Activated CD8-positive, alpha-beta memory T cell treated with anti-CD3 and anti-CD28 coated beads for 1 hour (primary cell): ENCODE measurements at places on chromosomes 7 and 10.

DNA sequence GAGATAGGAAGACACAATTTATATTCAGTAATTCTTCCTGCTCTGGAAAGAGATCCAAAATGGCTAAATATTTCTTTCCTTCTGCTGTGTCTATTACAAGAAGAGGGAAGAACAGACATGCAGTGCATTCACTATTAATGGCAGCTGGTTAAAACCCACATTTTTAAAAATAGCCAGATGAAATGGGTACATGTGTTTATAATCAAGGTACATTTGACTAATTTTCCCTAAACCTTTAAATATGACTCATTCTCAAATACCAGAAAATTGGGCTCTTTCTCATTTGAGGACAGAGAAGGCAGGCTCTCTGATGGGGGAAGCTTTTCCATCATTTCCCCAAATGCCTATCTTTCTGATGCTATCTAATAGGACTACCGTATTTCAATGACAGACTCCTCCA is 215.7 kb upstream of the HABP2 start:
- DNase-seq = no peak

DNA sequence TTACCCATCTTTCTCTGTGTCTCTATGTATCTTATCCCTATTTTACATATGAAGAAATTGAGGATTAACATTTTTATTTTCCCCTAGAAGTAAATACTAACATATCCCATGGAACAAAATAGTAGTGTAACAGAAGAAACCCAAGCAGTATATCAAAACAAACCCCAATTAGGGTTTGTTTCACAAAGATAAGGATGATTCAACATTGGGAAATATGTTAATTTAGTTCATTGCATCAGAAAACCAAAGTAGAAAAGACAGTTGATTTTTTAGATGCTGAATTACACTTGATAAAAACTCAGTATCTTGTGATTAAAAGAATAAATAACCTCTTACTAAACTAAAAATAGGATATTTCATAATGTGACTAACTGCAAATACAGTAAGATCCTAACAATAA is 87.8 kb downstream of the GLCCI1 start:
- DNase-seq = no peak

DNA sequence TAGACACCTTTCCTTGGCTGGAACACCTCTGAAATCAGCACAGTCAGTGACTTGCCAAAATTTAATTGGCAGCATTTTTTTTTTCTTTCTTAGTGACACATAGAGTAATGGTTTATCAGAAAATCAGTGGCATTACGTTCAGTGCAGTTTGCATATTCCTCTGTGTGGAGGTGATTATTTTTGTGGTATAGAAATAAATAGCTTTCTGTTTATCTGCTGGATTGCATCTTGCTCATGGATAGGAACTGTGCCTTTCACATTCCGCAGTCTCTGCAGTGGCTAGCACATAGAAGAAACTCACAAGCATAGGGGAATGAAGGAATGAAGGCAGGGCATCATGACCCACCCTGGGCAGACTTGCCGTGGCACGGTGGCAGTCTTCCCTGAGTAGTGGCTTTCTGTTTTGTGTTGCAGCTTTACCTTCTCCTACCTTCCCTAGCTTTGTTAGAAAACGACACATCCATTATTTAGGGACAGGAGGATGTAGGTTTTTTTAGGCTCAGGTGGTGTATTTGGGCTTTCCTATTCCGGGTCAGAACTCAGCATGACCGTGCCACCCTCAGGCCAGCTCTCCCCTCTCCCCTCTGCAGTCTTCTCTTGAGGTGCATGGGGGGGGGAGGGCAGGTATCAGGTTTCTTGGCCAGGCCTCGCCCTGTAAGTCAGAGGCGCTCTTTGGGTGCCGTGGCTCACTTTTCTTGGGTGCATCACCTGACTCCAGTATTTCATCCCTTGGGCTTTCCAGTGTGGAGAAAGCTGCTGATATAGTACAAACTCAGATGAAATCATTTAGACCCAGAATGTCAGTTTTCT is 112.5 kb upstream of the GJD4 start:
- DNase-seq = no peak

DNA sequence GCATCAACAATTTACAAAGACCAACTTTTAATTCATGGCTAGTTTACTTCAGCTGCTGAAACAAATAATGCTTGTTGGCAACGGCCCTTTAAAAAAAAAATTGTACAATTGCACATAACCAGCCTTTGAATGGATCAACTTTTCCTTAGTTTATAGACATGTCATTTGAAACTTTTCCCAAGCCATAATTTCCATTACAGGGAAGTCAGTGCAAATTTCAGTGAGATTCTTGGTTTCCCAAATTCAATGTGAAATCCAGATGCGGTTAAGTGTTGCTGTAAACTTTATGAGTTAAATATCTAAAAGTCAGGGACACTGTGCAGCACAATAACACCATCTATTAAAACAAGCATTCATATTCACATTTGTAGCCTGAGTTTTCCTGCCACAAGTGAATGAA is 182.2 kb downstream of the JAZF1 start:
- DNase-seq = no peak

GRCh38 chr7:44186736-44187135 is 2.5 kb downstream of the GCK start:
- no peak for DNase-seq

- no peak for DNase-seq
These were observed 34.0 kb downstream of the BRI3 start for GRCh38 chr7:98315318-98315993.

DNA sequence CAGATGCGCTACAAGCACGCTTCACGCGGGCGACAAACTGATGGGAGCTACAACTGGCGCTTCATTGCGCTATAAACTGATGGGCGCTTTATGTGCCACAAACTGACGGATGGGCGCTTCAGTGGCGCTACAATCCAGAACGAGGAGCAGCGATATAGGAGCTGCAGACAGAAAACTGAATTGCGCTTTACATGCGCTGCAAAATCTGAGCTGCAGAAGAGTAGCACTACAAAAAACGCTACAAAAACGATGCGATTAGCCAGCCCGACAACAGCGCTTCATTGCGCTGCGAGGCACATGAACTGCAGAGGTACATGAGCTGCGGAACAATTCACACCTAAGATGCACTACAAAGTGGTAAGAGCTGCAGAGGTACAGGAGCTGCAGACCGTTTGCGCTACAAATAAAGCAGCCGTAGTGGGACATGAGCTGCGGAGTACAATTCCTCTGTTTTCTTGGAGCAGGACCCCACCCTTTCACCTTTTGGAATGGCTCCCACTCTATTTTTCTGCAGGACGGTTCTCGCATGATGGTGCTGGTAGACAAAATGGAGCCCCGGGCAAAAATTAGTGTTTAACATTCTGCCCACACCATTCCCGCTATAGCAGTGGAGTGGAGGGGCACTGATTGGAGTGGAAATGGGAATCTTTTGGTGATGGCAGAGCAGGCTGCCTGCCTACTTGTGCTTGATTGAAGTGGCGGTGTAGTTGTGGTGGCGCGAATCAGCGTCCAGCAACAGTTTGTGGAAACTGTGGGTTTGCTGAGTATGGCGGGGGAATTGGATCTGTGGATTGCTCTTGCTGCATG is 1.2 kb upstream of the SGCE start:
- DNase-seq = no peak

GRCh38 chr7:131061818-131062217 is 265.9 kb upstream of the MKLN1 start:
- no peak for DNase-seq

- no peak for DNase-seq
These were observed 151.3 kb downstream of the NEBL start for GRCh38 chr10:20745556-20746375.

DNA sequence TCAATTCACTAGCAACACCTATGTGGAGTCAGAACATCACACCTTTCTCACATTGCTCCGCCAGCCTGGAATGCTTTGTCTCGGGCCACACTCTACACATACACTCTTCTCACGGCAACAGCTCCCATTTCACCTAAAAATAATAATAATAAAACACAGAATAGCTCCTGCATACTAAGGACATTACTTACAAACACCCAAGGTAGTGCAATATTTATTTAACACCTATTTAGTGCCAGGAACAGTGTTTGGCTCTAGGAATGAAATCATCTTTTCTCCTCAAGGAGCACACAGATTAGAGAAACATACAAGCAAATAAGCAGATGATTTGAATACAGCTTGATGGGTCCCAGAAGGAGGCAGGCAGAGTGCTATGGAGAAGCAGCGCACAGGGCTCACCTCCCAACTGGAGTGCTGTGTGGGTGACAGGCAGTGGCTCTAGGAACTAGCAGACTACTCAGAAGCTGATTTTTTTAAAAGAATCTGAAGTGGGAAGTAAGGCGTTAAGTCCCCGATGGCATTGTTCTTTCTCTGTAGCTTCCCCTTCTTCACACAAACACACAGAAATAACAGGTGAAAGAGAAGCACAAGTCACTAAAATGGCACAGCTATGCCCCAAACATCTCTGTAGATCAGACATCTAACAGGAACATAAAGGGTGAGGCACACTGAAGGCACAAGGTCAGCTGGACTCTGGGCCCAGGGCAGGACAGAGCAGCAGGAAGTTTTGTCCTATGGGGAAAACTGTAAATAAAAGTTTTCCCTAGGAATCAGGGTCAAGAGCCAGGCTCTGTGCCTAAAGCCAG is 16.7 kb downstream of the USP6NL start:
- DNase-seq = no peak

DNA sequence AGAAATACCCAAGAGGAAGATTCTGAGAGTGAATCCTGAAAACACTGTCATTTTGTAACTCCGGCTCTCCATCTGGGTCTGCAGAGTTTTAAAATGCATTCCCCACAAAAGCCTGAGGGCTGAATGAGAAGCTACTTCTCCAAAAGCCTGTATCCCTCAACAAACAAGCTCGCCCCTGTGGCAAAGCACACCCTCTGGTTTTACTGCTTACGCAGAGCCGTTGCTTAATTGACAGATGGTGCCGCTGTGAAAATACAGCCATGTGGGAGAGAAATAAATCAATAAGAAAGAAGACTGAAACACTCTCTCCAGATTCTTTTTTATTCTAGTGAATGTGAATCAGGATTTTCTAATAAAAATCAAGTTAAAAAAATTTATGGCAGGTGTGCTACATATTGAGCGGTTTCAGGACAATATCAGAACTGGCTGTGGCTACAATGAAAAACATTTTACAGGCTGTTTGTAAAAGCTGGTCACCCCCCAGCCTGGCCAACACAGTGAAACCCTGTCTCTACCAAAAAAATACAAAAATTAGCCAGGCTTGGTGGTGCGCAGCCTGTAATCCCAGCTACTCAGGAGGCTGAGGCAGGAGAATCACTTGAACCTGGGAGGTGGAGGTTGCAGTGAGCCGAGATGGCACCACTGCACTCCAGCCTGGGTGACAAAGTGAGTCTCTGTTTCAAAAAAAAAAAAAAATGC is 32.5 kb downstream of the C7orf33 start:
- DNase-seq = no peak

GRCh38 chr10:131653140-131653539 is 247.7 kb upstream of the PPP2R2D start:
- DNase-seq = no peak

- peak; percentile 60 for DNase-seq
These were observed 10.7 kb downstream of the AMZ1 start for GRCh38 chr7:2698581-2699288.

DNA sequence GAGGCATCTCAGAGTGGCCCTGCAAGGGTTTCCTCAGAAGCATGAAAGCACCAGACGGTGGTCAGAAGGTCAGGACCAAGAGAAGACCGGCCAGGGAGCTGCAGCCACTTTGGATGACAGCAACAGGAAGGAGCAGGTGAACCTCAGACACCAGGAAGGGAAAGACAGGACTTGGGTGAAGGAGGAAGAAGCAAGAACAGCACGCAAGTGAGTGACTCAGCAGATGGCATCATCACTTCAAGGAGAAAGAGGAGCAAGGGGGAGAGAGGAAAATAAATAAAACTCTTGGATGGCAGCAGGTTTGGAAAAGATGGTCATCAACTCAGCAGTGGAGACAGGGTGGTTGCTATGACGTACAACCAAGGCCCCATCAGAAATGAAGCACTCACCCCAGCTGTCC is 31.6 kb downstream of the NCAPG2 start:
- DNase-seq = no peak

DNA sequence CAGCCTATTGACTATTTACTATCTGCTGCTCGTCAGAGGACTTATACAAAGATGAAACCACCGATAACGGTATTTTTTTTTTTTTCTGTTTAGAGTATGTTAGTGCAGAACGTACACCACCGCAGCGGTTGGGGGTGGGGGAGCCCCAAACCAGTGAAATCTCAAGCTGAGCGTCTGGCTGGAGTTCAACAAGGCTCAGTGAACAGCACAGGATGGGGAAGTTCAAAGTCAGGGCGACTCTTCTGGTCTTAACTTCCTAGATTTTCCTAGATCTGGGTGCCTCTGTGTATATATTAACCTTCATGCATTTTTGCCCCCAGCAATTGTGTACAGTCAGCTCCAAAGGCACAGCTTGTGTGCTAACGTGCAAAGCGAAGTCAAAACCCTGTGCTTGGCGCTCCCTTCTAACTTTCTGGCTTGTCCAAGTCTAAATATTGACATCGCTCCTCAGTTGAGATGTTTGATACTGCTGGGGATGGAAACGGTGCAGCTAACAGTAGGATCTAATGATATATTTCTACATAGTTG is 1.1 kb downstream of the RHOBTB1 start:
- DNase-seq = no peak

- DNase-seq = no peak
These were observed 48.3 kb downstream of the MICALL2 start for GRCh38 chr7:1410992-1411391.

- no peak for DNase-seq
These were observed 759 bp downstream of the DNAJB12 start for GRCh38 chr10:72353965-72354355.

GRCh38 chr10:88542522-88542921 is 40.6 kb downstream of the RNLS start:
- no peak for DNase-seq

- DNase-seq = no peak
These were observed 200.4 kb downstream of the TAX1BP1 start for GRCh38 chr7:27940341-27940740.

- no peak for DNase-seq
These were observed 56.7 kb downstream of the DLG5 start for GRCh38 chr10:77869626-77870420.

DNA sequence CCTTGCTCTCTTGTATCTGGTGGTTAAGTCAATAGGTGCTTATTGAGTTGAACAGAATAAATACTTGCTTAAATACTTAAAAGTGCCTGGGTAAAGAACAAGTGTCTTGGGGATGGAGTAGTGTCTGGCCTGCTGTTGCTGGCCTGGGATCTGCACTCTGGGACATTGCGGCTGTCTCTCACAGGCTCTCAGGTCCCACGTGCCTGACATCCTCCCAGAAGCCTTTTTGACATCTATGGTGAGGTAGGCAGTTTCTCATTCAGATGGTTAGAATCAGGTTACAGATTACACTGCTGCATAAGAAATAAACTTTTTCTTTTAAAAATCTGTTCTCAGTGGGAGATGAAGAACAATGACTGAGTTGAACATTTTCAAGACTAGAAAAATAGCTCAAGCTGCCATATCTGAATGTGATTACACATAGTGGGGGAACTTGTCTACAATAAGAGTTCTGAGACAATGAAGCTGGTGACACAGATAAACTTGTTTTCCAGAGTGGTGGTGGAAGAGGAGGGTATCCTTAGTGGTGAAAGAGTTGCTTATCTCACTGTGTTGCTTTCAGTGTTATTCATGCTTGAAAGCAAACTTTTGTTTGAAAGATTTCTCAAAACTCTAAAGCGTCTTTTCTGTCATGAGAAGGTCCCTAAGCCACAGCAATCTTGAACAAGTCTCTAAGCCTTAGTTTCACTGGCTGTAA is 9.7 kb downstream of the SORCS3 start:
- no peak for DNase-seq
